ENCODE measurements at places on chromosomes 13 and 19.

DNA sequence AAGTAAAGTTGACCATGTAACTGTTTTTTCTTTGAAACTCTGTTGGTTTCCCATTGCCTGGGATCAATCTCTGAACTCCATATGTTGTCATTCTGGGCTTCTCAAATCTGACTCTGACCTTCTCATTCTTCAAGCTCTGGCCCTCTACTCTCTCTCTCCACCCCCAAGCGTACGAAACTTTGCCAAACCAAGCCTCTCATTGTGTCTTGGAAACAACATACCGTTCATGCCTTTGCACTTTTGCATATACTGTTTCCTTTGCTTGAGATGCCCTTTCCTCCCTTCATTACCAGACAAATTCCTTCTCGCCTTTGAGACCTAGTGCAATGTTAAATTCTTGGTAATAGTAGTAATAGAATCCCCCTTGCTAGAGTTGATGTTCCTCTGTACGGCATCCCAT is 113.7 kb downstream of the OLFM4 start:
- DNase-seq, result no peak

- no peak for DNase-seq
Measured at GRCh38 chr19:1914826-1915341, 9.7 kb downstream of the ADAT3 start.

DNA sequence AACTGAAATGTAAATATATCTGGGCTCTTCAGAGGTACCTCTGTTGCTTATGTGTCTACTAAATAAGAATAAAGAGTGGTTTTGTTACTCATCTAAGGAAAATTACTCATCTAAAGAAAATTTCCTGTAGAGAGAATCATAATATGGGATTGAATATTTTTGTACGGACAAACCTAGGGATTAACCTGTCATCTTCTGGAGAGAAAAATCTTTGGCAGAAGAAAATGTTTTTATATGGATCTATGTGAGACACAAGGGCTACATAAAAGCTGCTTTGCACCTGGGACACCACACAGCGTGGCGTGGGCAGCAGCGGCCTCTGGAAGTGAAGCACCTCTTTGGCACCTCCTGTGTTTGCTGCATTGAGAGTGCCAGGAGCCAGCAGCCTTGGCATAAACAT is 242.9 kb upstream of the DACH1 start:
- DNase-seq, result no peak

GRCh38 chr13:113787694-113788093 is 28.7 kb downstream of the TMEM255B start:
- no peak for DNase-seq

DNA sequence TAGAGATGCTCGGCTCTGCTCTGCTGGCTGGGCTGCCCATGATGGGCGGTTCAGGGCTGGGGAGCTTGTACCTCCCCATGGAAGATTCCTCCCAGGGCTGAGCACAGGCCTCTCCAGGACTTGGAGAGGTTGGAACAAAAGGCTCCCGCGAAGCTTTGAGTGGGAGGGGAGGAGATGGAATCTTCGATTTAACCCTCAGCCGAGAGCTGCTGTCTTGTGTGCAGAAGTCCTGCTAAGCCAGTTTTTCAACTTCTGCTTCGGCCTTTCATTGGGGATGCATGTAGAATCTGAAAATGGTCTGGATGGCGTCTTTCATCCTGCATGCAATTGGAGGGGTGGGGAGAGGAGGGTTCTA is 163.3 kb downstream of the KDM4B start:
- DNase-seq, result no peak

- no peak for DNase-seq
Measured at GRCh38 chr13:49897713-49898112, 38.4 kb downstream of the SPRYD7 start.

- no peak for DNase-seq
Measured at GRCh38 chr19:6952956-6953355, 65.6 kb downstream of the ADGRE1 start.

GRCh38 chr13:80527400-80527799 is 186.5 kb upstream of the SPRY2 start:
- no peak for DNase-seq

GRCh38 chr13:24670961-24671381 is 9.2 kb upstream of the ATP12A start:
- DNase-seq, result no peak

DNA sequence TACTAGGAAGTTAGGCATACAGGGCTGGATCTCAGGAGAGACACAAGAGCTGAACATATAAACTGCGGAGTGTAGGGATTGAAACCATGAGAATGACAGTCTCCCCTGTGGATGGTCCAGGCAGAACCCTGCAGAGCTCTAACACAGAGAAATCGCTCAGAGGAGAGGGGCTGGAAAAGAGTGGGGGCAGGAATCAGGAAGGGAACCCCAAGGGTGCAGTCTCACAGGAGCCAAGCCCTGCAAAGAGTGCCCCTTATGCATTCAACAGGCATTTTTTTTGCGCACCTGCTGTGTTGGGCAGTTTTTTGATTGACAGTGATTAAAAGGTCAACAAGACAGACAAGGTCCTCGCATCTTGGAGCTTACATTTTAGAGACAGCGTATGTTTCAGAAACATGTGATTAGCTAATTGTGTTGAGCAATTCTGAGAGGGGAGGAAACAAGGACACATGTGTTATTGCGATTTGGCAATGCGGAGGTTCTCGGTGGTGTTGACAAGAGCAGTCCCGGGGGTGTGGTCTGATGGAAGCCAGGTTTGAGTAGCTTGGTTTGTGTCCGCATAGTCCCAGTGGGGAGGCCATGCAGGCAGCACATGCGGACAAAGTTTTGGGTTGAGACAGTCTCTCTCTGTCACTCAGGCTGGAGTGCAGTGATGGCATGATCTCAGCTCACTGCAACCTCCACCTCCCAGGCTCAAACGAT is 182.6 kb upstream of the IRS2 start:
- no peak for DNase-seq

GRCh38 chr13:81184556-81185265 is 843.8 kb upstream of the SPRY2 start:
- no peak for DNase-seq

GRCh38 chr19:17052439-17052838 is 22.8 kb downstream of the HAUS8 start:
- peak; percentile 30 for DNase-seq

DNA sequence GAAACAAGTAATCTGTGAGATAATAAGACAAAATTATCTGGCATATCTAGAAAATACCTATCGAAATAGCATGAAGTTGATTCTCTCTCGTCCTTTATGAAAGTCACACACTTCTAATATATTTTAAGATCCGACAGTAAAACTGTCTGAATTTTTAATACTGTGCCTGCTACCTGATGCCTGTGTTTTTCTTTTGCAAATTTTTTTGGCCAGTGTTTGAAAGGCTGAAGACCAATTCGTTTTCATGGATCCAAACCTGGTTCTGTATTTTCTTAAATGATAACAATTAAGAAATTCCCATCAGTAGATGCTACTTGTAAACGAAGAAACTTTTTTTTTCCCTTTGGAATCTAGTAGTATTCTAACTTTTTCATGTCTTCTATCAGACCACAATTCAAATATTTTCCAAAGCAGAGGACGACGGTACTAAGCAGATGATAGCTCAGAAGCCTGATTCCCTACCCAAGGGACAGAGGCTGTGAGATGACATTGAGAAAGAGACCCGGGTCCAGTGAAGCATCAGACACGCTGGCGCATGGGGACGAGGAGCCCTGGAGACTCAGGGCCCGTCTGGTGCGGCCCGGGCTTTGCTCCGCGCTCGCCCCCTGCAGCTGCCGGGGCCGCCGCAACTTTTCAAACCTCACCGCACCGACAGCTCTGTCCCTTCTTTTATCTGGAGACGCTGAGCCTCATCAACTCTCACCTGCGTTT is 49.5 kb upstream of the PABPC3 start:
- DNase-seq, result no peak

DNA sequence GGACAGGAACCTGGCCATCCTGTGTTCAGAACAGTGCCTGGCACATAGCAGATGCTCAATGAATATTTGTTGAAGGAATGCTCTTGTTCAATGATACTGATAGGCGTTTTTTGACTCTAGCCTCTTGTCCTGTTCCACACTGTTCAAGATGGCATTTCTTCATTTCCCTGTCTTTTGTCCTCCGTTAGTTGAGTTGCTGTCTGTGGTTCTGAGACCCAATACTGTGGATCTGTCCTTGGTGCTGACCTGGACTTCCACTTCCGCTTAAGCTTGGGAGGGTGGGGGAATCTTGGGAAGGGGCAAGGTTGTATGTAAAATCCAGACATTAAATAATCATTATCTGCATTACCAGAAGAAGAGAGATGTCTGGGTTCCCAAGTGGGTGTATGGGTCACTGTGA is 8.3 kb upstream of the KCNN4 start:
- no peak for DNase-seq

- DNase-seq, result no peak
Measured at GRCh38 chr19:46944918-46945628, 74.6 kb upstream of the NPAS1 start.

- DNase-seq, result no peak
Measured at GRCh38 chr13:112184261-112184660, 117.3 kb downstream of the SOX1 start.

GRCh38 chr13:91719033-91719432 is 320.6 kb downstream of the GPC5 start:
- DNase-seq, result no peak

DNA sequence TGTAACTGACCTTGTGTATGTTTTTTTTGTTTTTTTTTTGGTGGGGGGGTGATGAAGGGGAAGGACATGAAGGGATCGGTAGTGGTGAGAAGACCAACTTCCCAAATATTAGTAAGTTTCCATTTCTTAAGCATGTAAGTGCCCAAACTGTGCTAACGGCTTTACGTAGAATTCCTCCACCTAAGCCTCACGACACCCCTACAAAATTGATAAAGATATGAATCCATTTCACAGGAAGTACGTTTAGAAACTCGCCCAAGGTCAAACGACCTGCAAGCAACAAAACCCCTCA is 649 bp downstream of the UQCRFS1 start:
- no peak for DNase-seq

- DNase-seq, result peak; percentile 19
Measured at GRCh38 chr13:30745906-30746686, 10.8 kb downstream of the ALOX5AP start.

- DNase-seq, result no peak
Measured at GRCh38 chr13:60482012-60482411, 85.0 kb downstream of the TDRD3 start.

GRCh38 chr13:41312176-41312500 is 1.1 kb downstream of the NAA16 start:
- DNase-seq, result no peak

DNA sequence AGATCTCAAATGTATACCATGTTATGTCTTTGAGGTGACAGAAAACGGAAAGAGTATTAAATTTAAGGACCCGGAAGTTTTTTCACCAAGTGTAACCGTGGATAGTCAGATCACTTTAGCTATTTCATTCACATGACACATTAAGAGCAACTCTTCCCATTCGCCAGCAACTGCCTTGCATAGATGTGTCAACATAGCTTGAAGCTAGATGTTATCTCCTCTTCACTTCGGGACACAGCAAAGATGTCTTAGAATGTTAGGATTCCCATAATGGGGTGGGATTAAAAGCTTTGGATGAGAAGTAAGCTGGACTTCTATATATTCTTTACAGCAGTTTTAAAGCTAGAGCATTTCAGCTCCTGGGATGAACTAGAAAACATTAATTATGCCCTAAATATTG is 1135.9 kb upstream of the PCDH20 start:
- no peak for DNase-seq

DNA sequence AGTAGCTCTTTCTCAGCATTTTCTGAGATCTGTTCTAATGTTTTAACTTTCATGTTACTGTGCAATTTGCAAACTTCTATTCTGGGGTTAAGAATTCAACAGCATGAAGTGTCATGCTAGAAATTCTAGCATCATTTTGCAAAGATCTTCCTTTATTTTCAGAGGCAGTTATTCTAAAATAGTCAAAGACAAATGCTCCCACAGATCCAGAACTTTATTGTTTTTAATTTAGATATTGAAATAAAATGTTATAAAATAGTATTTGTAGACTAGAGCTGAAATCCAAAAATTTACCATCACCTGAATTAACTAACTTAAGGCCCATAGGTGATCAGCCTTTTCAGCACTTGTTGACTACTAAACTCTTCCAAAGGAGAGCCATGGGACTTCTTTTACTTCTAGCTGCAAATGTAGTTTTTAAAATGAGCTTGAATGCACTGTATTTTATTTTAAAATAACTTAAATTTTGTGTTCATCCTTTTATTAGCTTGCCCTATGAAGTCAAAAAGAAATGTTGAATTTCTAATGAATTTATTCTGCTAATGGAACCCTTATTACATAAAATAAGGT is 3.2 kb downstream of the MAB21L1 start:
- DNase-seq, result no peak

DNA sequence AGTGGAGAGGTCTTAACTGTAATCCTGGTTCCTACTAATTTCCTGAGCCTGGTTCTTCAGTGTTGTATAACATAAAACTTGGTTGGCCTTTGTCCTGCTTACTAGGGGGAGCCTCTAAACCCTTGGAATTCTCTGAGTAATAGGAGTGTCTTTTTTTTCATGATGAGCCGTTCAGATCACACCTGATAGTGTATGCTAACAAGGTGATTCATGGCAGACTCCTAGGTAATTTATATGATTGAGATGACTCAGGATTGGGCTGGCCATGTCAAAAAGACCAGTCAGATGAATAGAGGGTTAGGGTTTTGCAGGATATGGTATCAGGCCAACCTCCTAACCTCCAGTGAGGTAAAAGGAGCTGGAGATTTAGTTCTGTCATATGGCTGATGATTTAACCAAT is 135.8 kb upstream of the KLF12 start:
- no peak for DNase-seq

GRCh38 chr19:32917616-32917996 is 48.0 kb upstream of the SLC7A9 start:
- DNase-seq, result no peak

GRCh38 chr13:110250258-110250891 is 56.6 kb downstream of the COL4A1 start:
- no peak for DNase-seq

GRCh38 chr13:29591310-29591709 is 4.2 kb downstream of the SLC7A1 start:
- DNase-seq, result no peak

DNA sequence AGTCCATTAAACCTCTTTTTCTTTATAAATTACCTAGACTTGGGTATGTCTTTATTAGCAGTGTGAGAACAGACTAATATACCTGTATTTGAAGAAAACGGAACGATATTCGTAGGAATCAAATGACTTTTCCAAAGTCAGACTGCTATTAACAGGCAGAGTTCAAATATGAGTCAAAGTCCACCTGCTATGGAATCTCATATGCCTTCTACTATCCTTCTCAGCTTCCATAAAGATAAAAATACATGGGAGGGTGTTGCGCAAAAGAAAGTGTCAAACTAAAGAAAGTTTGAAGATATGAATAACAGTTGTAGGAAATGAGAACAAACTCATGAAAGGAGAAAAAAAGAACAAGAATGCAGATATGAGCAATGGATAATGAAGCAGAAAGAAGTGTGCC is 704.6 kb downstream of the EFNB2 start:
- DNase-seq, result no peak

- DNase-seq, result no peak
Measured at GRCh38 chr19:29303719-29304090, 90.8 kb upstream of the UQCRFS1 start.
